ENCODE measurements at places on chromosomes 7 and 10.
A peak's percentile ranks its signal among the peaks of the same experiment; 100 is the strongest.

- no peak for DNase-seq
Observed at GRCh38 chr7:24199978-24200377, 84.0 kb upstream of the NPY start.

DNA sequence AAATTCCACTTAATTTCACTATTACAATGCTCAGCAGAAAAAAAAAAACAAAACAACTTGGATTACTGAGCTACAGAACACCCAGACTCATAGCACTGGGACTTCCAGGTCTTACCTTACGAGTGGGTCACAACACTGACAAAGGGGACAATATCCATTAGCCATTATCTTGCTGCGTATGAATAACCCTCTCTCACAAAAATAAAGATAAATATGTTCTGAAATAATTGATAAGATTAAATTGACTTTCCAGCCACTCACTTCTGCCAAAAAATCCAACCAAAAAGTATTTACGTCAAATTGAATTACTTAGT, 128.7 kb downstream of the PKD1L1 start:
- DNase-seq, result no peak

- DNase-seq, result no peak
Observed at GRCh38 chr7:120452665-120453064, 179.7 kb downstream of the KCND2 start.

GRCh38 chr10:28219251-28219650, 83.6 kb downstream of the MPP7 start:
- no peak for DNase-seq

- DNase-seq, result no peak
Observed at GRCh38 chr10:92697663-92698511, 8.1 kb downstream of the HHEX start.

- no peak for DNase-seq
Observed at GRCh38 chr10:61159253-61159652, 215.3 kb upstream of the RHOBTB1 start.

- DNase-seq, result no peak
Observed at GRCh38 chr10:1465418-1465911, 271.9 kb downstream of the ADARB2 start.

GRCh38 chr7:92158660-92159575, 20.0 kb downstream of the LRRD1 start:
- no peak for DNase-seq

DNA sequence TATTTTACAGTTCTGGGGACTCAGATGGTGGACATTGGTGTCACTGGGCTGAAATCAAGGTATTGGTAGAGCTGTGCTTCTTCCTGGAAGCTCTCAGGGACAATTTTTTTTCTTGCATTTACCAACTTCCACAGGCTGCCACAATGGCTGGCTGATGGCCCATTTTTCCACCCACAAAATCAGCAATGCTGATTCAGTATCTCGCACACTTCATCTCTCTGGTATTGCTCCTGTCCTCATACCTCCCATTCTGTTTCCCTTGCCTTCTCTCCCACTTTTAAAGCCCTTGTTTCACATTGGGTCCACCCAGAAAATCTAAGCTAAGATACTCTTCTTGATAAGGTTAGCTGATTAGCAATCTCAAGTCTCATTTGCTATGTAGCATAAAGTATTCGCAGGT, 530.9 kb upstream of the POM121L12 start:
- DNase-seq, result no peak

DNA sequence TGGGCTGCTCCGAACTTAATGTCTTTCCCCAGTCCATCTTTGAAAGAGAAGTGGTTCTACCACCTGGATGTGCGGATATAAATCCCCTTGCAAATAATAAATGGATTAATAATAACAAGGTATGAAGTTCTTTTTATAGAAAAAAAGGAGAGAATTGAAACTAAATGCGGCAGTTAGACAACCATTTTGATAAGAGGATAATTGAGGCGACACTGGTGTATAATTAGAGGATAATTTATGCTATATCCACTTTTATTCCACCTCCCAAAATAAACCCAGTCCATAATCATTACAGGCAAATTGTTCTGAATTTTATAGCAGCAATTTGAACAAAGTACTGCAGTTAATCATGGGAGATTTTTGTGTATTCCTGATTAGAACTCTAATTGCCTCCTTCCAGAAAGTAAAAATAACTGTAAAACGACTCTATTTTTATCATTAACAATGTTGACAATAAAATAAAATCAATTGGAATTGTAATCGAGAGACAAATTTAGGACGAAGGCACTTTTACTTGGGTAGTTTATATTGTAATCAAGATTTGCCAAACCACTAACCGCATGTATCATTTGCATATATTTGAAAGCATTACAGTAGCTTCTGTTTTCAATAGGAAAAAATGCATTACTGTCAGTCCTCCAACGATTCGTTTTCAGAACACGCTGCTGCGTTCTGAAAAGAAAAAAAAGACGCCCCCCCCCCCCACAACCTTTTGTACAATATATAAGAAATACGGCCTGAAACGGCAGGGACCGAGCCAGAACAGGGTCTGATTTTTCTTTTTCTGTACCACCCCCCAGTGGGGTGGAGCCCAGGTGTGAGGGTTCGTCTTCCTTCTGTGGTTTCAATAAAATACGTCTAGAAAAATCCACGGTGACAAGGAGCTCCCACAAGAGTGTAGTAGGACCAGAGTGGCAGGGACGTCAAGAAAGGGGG, 838 bp upstream of the DLX6 start:
- DNase-seq, result no peak

- DNase-seq, result no peak
Observed at GRCh38 chr10:79129361-79129997, 60.7 kb downstream of the ZMIZ1 start.

DNA sequence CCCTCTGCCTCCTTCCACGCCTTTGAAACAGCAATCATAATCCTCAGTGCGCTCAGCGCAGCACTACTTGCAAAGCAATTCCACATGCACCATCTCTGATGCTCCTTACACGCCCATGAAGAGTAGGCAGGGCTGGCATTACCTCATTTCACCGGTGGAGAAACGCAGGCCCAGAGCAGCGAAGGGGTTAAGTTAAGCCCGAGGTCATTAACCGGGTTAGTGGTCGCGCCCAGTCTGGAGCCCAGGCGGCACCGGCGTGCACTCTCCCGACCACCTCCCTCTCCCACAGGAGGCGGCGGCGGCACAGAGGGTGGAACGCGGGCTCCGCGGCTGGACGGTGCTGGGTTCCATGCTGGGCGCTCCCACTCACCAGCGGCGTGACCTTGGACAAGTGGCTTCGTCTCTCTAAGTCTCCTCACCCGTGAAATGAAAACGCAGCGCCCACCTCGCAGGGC, 515 bp downstream of the FASTK start:
- DNase-seq, result no peak

GRCh38 chr7:108535744-108536143, 9.8 kb upstream of the PNPLA8 start:
- no peak for DNase-seq

- DNase-seq, result no peak
Observed at GRCh38 chr7:144787127-144787526, 48.7 kb downstream of the TPK1 start.

GRCh38 chr7:2662273-2663120, 25.5 kb upstream of the AMZ1 start:
- DNase-seq, result no peak

GRCh38 chr7:940599-941408, 13.7 kb downstream of the ADAP1 start:
- peak; percentile 34 for DNase-seq

DNA sequence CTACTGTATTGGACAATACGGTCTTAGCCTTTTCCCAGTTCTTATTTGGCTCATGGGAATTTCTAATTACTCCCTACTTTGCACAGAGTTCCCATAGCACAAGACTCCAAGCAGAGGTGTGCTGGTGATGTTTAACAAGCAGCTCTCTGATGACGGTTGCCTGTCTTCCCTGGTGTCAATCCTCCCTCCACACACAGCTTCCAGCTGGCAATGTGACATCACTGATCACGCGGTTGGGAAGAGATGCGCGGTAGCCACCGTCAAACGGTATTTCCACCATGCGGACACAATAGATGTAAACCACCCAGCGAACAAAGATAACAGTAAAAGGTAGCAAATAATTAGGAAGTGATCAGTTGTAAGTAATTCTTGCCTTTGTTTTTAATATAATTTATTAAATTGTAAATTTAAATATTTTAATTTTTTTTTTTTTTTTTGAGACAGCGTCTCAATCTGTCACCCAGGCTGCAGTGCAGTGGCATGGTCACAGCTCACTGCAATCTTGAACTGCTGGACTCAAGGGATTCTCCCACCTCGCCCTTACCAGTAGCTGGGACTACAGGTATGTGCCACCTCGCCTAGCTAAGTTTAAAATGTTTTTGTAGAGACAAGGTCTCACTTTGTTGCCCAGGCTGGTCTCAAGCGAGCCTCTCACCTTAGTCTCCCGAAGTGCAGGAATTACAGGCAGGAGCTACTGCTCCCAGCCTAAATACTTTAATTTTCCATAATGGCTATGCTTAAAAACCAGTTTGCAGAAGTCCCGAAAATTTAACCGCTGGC, 36.3 kb upstream of the IL15RA start:
- DNase-seq, result no peak

- no peak for DNase-seq
Observed at GRCh38 chr10:63631991-63632390, 110.8 kb downstream of the REEP3 start.
